ENCODE measurements at places on chromosomes 11 and 22.

- peak; percentile 73 for DNase-seq
Observed at GRCh38 chr11:86938900-86939880, 16.0 kb downstream of the FZD4 start.

GRCh38 chr11:103378931-103379330, 269.7 kb downstream of the DYNC2H1 start:
- no peak for DNase-seq

DNA sequence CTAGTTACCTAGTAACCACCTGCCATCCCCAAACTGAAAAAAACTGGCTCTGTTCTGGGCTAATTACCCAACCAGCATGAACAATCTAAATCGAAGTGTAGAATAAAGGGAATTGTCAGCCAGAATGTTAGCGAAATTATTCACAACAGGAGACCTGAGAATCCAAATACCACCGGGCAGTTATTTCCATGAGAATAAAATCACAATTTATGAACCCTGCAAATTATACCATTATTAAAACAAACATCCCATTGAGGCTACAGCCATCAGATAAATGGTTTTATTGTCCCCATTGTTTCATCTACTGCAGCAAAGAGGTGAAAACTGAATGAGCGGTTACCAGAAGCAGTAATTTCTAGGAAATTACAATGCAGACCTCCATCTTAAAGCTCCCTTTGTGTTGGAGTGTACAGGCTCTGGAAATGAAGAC, 21.7 kb downstream of the FAM168A start:
- peak; percentile 36 for DNase-seq

- DNase-seq: no peak
Observed at GRCh38 chr11:44180107-44180506, 84.6 kb downstream of the EXT2 start.

- no peak for DNase-seq
Observed at GRCh38 chr11:103872748-103873147, 163.7 kb upstream of the DDI1 start.

DNA sequence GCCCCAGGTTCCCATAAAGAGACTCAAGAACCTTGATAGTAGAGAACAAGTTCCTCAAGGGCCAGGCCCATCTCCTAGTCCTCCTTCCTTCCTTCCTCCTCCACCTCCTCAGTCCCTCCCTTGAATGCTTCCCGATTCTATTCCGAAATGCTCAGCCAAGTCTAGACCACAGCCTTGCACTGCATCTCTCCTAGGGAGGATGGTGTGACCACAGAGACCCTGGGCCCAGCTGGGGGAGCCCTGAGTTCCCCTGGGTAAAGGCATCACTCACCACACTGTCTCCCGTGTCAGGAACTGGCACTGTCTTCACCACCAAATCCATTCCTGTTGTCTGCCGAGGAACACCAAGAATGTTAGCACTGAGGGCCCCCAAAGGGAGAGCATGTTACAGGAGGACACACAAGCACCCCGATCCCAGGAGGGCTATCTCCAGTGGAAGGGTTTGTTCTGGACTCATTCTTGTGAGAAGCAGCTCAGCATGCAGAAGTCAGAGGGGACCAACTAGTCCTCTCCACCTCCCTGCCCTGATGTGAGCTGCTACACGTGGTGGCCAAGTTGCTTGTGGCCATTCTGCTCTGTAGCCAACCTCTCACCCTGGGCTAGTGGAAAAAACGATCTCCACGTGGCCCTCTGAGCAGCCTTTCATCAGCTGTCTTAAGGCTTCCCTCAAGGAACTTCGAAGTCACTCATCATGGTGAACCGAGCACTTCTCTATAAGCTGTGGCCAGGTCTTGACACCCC, 8.7 kb downstream of the IFT27 start:
- DNase-seq: no peak
